ENCODE measurements at places on chromosomes 16 and 17.

- no peak for DNase-seq
Observed at GRCh38 chr17:45265821-45266220, 3.9 kb upstream of the SPATA32 start.

DNA sequence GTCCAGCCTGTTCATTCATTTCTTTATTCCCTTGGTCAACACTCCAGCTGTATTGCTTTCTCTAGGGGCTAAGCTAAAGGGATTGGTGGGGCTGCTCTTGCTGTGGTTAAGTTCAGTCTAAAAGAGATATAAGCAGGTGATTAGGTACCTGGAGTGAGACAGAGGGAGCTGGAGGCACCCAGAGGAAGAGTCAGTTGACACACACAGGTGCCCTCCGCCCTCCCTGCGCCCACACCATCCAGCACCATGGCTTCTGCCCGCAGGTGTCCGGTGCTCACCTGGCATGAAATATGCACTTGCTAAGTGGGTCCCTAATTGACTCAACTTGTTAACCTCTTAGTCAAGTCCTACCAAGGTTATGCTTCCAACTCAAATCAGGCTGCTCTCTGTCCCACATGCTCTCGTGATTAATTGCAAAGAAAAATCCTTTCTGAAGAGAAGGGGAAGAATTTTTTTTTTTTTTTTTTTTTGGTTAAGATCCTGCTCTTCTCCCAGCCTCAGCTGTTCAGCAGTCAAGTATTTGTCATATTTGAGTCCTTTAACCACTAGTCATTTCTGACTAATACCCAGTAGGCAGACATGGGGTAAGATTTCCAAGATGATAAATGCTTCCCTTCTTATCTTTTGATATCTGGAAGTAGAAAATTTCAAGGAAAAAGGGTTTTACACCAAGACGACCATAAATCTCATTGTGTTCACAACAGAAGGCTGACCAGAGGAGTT is 199.8 kb upstream of the WSCD1 start:
- DNase-seq, result no peak

DNA sequence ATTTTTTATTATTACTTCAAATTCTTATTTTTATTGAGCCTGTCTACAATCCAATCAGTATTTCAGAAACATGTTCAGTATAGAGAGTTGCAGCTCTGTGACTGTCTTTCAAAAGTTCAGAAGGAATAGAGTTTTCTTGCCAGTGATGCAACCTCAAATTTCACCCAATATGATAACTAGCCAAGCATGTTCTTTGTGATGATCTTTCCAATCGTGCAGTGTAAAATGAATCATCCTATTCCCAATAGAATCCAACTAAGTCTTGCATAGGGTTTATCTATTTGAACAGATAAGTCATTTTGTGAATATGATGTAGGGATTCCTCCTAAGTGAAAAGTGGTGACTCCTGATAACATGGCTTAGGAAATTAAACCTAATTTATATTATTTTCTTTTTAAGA is 937.8 kb downstream of the KCNJ2 start:
- DNase-seq, result no peak

DNA sequence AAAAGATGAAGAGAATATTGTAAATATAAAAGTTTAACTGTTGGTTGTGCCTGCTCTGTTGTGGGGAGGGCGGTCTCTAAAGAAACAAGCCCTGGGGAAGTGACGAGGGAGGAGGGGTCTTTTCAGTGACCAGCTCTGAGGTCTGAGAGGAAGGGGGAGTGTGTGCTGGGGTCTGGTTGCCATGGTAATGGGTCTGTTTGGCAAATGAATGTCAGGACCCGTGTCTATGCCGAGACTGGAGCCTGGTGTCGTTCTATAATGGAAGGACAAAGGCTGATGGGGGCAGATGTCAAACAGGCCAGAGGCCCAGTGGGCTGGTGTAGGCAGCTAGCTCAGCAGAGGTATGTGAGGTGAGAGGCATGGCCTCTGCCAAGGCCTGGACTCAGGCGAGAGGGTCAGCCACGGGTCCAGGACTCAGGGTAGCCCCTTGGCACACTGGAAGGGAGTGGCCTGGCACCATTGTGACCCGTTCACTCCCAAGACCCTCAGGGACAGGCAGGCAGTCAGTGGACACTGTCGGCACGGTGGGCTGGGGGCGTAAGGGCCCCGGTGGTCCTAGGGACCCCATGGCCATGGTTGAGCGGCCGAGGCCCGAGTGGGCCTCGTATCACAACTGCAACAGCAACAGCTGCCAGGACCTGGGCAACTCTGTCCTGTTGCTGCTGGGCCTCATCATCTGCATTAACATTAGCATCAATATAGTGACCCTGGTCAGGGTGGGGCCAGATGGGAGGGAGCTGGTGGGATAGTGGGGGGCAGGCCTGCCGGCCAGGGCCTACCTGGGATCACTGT is at the start of gene SPEM1:
Gene SPEM1, plus strand, starts transcription at position 506 of the 792 bp plus-strand sequence. Its CDS starts 61 bp downstream, at position 567.
- no peak for DNase-seq

- no peak for DNase-seq
Observed at GRCh38 chr16:57615813-57616212, 12.6 kb upstream of the ADGRG1 start.

- no peak for DNase-seq
Observed at GRCh38 chr17:45364531-45365390, 47.9 kb upstream of the MAP3K14 start.

DNA sequence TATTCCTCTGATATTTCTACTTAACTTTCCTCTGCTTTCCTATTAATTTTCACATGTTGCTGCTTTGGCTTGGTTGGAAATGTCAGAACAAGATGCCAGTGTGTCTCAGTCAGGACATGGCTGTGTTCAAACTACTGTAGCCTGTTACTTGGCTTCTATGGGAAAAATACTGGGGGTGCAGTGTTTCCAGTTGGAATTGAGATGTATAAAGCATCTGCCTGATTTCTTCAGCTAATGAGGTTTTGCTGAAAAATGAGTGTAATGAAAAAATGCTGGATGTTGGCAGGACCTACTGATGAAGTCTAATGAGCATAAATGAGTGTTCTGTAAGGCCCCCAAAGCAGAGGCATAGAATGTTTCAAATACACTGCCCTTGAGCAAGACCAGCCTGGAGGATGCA is 166.6 kb downstream of the PHKB start:
- no peak for DNase-seq

DNA sequence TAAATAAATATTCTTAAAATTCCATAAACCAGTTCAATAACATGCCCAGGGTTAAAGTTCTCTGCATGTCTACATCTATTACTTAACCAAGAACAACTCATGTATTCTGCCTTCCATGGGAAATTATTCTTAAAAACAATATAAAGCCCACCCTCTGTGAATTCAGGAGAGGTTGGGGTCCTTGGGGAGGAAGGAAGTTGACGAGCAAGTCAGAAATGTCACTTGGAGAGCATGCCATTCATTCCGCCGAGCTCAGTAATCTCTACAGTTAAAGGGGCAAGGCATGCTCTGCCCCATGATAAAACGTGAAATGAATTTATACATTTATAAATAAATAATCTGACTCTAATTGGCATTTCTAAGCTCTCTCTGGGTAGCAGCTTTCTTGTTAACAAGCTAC is 405.1 kb downstream of the TOX3 start:
- no peak for DNase-seq

DNA sequence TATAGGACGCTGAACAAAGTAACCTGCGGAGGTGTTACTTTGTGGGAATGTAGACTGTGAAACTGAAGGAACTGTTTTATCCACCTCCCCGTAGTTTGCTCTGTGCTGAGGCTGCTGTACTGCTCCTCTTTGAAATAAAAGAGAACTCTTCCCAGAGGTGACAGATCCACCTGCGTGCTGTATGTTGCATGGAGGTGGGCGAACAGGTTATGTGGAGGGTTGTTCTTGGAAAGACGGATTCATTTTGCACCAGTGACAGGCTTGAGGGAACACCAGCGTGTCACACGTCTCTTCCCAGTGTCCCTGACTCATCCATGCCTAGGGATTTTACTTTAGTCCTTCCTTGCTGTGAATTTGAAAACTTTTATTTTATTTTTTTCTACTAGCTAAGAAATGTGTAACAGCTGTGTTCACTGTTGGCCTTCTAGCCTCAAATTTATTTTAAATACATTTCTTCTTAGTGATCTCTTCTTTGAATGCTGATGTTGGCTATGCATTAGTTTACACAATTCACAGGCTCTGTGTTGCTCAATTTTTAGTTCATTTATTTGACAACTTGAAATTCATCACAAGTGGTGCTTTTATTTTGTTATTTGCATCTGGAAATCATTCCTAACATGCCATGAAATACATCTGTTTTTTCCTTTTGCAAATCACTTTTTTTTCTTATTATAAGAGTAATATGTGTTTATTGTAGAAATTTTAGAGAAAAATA is 512.4 kb downstream of the CDH13 start:
- DNase-seq, result no peak

DNA sequence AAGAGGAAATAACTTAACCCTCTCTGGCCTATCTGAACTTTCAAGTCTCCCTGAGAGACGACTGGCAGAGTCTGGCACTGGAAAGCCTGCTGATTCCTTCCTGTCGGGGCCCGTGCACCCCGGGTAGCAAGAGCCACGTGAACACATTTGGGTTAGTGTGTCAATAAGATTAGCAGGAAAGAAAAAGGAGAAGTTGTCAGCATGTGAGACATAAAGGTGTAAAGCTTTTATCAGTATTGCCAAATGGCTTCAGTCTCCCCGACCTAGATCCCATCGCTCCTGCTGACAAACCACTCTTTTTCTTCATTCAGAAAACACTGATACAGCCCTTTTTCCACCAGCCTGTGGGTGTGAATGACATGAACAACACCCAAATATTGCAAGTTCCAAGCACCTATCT is 74.4 kb downstream of the CCT6B start:
- no peak for DNase-seq

DNA sequence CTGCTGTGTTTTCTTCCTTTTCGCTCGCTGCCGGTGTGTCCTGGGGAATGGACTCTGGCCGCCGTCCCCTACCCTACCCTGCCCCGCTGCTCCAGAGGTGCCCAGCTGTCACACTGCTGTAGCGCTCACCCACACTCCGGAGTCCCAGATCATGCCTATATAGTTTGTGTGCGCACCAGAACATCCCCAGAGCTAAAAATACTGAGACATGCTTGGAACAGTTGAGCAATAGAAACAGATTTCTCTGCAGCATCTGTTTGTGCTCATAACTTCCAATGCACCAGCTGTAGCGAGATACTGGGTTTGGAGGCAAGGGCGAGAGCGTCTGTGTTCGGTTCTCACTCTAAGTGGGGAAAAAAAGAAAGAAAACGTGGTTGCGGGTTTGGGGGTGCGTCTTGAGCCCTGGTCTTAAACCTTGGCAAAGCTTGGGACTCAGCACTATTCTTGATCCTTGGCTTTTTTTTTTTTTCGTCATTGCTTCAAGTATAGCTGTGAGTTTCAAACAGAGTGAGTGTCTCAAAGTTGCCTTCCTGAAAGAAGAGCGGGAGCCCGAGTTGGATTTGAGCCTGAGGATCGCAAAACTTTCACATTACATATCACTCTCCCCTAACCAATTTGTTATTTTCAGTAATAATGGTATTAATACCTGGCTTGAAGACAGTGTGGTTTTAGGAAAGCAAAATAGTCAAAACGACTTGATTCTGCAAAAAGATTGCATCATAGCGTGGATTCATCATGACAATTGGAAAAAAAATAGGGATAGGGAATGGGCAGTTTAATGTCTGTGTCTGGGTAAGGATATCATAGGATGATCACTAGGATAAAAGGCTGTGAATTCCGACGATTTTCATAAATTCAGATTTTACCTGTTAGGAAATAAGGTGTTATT is 621 bp downstream of the KCNJ2 start:
- no peak for DNase-seq

GRCh38 chr16:85655216-85656129 is 33.3 kb downstream of the GINS2 start:
- no peak for DNase-seq

- no peak for DNase-seq
Observed at GRCh38 chr17:20920815-20921199, 122.0 kb downstream of the USP22 start.

- no peak for DNase-seq
Observed at GRCh38 chr17:68382582-68383085, 74.7 kb downstream of the WIPI1 start.

- DNase-seq, result no peak
Observed at GRCh38 chr16:79188115-79188738, 412.3 kb downstream of the MAF start.

- peak; percentile 10 for DNase-seq
Observed at GRCh38 chr16:11016993-11017392, 72.6 kb downstream of the CLEC16A start.

- no peak for DNase-seq
Observed at GRCh38 chr16:83903751-83904150, 4.8 kb downstream of the MLYCD start.

GRCh38 chr17:43327834-43328420 is 70.9 kb upstream of the ARL4D start:
- no peak for DNase-seq

DNA sequence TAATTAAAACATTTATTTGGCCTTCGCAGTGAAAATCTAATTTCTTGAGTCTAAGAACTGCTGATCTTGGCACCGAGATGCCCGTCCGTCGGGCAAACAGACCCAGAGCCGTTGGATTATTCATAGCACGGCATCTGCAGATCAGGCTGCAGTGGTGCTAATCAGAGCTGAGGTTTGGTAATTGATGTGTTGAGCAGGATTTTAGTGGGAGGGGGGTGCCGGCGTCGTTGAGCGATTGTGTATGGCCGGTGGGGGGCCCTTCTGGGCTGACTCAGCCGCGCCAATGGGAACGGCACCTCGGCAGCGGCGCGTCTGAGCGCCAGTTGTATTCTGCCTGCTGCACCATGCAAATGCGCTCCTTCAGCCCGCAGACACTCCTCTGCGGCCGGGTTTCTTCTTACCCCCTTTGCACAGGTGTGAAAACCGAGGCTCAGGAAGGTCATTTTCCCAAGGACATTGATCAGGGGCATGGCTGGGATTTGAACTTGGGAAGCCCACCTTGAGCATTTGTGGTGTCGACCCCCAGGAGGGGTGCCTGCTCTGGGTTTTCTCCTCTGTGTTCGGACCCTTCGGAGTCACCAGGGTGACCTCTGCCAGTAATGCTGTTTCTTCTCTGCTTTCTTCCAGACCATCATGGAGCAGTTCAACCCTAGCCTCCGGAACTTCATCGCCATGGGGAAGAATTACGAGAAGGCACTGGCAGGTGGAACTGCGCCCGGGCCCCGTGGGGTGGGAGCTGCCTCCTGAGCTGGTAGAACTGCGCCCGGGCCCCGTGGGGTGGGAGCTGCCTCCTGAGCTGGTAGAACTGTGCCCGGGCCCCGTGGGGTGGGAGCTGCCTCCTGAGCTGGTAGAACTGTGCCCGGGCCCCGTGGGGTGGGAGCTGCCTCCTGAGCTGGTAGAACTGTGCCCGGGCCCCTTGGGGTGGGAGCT is 18.4 kb downstream of the BAIAP2 start:
- no peak for DNase-seq

GRCh38 chr17:42387661-42388380 is 421 bp downstream of the STAT3 start:
- DNase-seq, result no peak

GRCh38 chr16:68700831-68701230 is 36.3 kb upstream of the CDH1 start:
- no peak for DNase-seq

DNA sequence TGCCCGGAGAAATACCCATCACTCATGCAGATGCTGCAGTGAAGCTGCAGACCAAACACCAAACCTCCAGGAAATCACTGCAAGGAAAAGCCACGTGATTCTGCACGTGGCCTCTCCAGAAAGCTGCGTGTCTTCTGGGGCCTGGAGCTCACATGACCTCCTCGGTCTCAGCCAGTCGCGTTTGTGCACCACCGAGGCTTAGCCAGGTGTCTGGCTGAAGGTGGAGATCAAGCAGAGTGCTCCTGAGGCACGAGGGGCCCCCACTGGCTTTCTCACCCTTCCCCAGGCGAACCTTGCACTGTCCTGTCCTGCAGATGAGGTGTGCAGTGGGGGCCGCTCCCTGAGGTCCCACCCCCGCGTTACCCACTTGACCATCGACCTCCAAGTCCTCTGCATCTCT is 257.3 kb downstream of the RBFOX3 start:
- no peak for DNase-seq
